ENCODE measurements at places on chromosomes 16 and 17. TPM values are rescaled to one million over a fixed set of nuclear protein-coding genes. Genes with fewer than 3 reads are reported as not detected.

ITGAD gene
- polyA plus RNA-seq: not detected

KRT15 gene
- 0.11 TPM for polyA plus RNA-seq

CCL22 gene
- polyA plus RNA-seq: 0.03 TPM

SPNS3 gene
- 0.16 TPM for polyA plus RNA-seq

ADAP2 gene
- 8.6 TPM for polyA plus RNA-seq

VKORC1 gene
- polyA plus RNA-seq: 132 TPM

CES5A gene
- not detected for polyA plus RNA-seq

UTS2R gene
- polyA plus RNA-seq: not detected

TXNDC17 gene
- 107 TPM for polyA plus RNA-seq

SLFN5 gene
- polyA plus RNA-seq: 3.6 TPM

DHX40 gene
- 17.2 TPM for polyA plus RNA-seq

TMIGD1 gene
- polyA plus RNA-seq: not detected

TPSD1 gene
- 0.16 TPM for polyA plus RNA-seq

MRC2 gene
- polyA plus RNA-seq: 14.5 TPM

NT5M gene
- 2.6 TPM for polyA plus RNA-seq

RAPGEFL1 gene
- polyA plus RNA-seq: 4.0 TPM

ZDHHC7 gene
- polyA plus RNA-seq: 29.0 TPM

VWA3A gene
- polyA plus RNA-seq: 0.34 TPM

KRTAP2-1 gene
- polyA plus RNA-seq: not detected

MYH1 gene
- not detected for polyA plus RNA-seq

PRRT2 gene
- polyA plus RNA-seq: 0.95 TPM

GDPD3 gene
- polyA plus RNA-seq: 1.2 TPM

CUEDC1 gene
- polyA plus RNA-seq: 46.2 TPM

MYH13 gene
- polyA plus RNA-seq: not detected

CTRB1 gene
- polyA plus RNA-seq: 1.8 TPM

KRT23 gene
- 0.89 TPM for polyA plus RNA-seq

KRT9 gene
- not detected for polyA plus RNA-seq

DNAH17 gene
- 4.4 TPM for polyA plus RNA-seq

CCL8 gene
- 7.2 TPM for polyA plus RNA-seq

Measured in adipose tissue (tissue), 3 donors.